ENCODE measurements at places on chromosomes 2 and 18.

GRCh38 chr2:19844750-19845149 is 57.0 kb downstream of the TTC32 start:
- DNase-seq: no peak

DNA sequence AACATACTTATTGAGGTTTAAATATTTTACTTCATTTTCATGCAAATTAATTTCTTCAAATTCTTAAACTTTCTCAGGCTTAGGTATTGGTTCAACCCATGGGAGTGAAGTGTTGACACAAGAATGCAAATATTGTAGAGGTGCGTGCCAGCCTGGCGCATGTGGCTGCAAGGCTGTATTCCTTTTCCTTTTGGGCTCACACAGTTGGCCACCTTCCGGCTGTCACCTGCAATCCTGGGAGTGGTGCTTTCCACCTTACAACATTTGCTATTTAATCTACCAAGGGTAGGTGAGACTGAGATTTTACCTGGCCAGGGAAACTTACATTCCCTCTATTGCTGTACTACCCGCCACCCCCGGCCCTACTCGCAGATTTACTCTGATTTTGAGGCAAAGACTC is 141.1 kb downstream of the DCC start:
- DNase-seq: no peak

GRCh38 chr2:15006667-15007066 is 374.1 kb downstream of the LRATD1 start:
- DNase-seq: no peak

DNA sequence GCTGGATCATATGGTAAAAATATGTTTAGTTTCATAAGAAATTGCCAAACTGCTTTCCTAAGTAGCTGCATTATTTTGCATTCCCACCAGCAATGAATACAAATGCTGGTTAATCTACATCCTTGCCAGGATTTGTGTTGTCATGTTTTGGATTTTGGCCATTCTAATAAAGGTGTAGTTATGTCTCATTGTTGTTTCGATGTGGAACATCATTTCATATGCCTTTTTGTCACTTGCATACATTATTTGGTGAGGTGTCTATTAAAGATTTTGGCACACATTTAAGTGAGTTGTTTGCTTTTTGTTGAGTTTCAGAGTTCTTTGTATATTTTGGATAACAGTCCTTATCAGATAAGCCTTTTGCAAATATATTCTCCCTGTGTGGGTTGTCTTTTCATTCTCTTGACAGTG is 299.2 kb upstream of the TFPI start:
- no peak for DNase-seq

- DNase-seq: peak; percentile 9
These were observed 89.6 kb downstream of the ACAA2 start for GRCh38 chr18:49723648-49724180.

GRCh38 chr2:216632952-216633615 is at the start of gene IGFBP2:
Gene IGFBP2, plus strand, starts transcription at chr2:216633420. Its CDS starts 104 bp downstream, at chr2:216633524.
- DNase-seq: peak; percentile 72

DNA sequence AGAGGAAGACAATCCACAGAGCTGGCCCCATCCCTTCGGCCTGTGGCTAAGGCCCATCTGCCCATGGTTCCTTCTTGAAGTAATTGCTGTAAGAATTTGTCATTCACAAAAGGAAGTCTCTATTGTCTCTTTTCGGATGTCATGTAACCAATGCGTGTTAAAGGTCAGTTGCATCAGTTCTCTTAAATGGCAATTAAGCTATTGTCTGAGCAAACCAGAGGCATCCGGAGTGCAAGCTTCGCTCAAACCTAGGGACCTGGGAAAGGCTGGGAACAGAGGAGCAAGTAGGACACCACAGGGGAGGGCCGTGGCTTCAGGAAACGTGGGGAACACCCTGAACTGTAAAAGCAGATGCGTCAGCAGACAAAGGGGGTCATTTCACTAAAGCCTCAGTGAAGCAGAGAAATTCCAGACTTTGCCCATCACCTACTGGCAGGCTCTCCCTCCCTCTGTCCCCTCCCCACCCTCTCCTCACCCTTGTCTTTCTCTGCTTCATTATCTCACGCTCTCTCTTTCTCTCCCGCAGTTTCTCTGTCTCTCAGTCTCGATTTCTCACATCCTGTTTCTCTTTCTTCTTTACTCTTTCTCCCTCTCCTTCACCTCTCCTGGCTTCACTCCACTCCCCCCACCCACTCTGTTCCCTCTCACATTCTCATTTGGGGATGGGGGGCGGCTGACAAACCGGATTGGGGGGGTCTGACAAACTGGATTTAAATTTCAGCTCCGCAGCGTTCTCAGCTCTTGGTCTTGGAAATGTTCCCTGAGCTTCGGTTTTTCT is 204.6 kb upstream of the TNP1 start:
- DNase-seq: peak; percentile 65

- DNase-seq: no peak
These were observed 107.3 kb upstream of the SLC8A1 start for GRCh38 chr2:40559175-40559574.

DNA sequence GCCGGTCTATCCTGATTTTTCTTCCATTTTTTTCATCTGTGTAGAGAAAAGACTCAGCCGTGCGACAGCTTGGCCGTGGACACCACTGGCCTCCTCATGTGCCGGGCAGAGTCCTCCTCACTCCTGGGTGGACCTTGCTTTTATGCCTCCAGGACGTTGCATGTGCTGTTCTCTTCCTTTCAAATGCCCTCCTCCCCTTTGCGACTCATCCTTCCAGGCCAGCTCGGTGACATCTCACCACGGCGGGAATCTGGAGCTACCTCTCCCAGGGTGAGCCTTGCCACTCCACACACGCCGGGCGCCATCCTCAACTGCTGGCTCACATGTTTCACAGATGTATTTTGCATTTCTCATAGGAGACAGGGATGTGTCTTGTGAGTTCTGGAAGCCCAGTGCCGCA is 198.5 kb upstream of the HDAC4 start:
- no peak for DNase-seq

- no peak for DNase-seq
These were observed 82.1 kb downstream of the ACTR2 start for GRCh38 chr2:65309699-65310098.

- DNase-seq: peak; percentile 77
These were observed 58.8 kb downstream of the C2orf74 start for GRCh38 chr2:61220768-61221167.

DNA sequence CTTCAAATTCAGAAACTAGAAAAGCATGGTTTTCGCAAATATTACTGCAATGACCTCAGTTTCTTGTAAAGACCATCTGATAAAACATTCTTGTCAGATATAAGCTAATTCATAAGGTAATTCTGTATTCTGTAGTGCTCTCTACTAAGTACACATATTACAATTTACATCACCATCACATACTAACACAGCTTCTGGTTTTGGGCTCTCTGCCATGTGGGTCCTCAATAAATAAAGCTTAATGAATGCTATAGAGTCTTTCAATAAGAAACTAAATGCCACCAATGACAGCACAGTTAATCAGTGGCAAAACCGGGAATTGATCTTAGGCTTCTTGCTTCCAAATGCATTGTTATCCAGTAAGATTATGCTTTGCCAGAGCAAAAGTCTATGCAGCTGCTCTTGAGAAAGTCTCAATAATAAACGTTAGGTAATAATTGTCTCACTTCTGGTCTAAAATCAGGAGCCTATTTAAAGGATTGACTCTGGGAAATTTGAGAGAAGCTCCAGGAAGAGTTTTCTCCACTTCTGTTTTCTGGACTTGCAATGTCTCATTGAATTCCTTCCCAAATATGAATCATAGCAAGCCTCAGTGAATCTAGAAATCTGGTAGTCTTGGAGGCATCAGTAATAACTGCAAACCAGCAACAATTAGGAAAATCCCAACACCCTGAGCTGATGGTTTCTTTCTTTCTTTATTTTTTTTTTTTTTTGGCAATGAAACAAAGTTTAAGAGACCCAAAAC is 67.9 kb upstream of the RAPGEF4 start:
- DNase-seq: peak; percentile 44

DNA sequence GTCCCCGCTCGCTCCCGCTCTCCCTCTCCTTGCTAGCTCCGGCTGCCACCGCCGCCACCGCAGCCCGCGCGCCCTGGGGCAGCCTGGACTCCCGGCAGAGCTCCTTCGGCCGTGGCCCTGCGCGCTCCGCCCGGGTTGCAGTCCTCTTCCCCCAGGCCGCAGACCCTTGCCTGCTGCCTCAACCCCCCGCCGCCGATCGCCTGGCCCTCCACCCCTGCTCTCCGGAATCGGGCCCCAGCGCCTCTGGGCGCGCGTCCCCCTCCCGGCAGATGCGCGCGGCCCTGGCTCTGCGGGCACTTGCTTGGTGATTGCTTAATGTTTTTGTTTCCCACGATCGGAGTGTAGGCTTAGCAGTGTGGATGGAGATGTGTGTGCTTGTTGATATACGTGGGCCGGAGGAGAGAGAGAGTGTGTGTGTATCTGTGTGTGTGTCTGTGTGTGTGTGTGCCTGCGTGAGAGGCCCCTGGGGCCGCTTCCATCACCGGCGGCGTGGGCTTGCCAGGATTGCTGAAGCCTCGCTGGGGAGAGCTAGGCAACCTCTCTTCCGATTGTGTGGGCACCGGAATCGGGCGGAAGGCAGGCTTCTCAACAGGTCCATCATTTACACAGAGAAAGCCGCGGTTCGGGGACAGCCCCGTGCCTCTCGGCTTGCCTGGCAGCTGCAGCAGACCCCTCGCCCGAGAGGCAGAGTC is 877 bp downstream of the INHBB start:
- peak; percentile 52 for DNase-seq

- no peak for DNase-seq
These were observed 2.1 kb downstream of the IL1B start for GRCh38 chr2:112834396-112835037.

- no peak for DNase-seq
These were observed 18.7 kb upstream of the DYTN start for GRCh38 chr2:206736935-206737334.

DNA sequence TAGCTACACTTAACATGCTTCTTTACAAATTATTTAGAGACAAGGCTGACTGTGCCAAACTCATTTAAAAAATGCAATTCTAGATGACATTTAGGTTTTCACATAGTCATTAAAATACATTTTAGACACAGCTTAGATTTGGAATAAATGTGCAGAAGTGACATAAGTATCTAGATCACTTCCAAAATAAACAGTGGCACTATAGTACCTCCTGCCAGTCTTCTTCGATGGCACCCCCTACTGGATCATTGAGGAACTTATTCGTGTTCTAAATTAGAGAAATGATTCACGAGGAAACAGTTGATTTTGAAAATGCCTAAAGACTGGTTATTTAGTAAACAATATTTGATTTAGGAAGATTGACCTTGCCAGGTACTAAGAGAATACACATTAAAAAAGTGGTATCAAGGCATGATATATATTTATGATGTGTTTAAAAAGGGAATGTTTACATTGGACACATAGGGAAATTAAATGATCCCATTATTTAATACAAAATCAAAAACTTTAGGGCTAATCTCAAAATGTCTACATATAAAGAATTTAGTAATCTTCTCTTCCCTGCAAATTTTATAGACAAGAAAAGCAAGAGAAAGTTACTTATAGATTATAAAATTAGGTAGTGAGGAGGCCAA is 323.9 kb downstream of the XIRP2 start:
- DNase-seq: peak; percentile 46

DNA sequence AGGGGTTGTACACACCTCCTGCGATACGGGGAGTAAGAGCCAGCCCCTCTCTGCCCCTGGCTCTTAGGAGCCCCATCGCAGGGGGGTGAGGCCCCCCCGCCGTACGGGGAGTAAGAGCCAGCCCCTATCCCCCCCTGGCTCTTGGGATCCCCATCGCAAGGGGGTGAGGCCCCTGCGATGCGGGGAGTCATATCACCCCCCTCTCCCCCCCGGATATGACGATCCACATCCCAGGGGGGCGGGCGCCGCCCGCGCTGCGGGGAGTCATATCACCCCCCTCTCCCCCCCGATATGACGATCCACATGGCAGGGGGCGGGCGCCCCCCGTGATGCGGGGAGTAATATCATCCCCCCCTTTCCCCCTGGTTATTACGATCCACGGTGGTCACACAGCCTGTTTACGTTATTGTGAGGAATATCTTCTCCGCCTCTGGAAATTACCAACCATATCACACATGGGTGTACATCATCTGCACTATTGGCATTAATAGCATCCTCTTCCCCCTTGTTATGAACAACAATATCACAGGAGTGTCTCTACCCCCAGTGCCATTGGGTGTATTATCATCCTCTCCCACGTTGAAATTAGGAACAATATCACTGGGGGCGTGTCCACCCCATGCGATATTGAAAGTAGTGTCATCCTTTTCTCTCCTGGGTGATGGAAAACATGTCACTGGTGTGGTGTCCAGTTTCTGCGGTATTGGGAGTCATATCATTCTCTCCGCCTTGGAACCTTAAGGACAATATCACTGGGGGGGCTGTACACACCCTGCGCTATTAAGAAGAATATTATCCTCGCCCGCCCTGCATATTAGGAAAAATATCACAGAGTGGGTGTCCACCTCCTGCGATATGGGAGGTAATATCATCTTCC is 24.7 kb upstream of the NAGK start:
- DNase-seq: no peak

DNA sequence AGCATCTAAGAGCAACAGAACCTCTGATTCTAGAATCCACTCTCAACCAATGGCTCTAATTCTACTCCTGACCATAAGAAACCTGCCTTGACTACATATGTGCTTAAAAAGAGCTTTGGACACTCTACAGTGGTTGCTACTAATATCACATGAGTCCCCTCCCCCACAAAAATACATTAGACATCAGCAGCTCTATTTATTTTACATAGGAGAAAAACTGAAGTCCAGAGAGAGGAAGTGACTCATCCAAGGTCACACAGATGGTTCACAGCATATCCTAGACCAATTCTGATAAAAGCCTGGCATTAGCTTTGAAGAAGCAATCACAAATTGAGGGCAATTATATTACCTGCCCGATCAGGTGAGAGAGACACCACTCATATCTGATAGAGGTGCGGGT is 49.8 kb downstream of the ALK start:
- DNase-seq: no peak

DNA sequence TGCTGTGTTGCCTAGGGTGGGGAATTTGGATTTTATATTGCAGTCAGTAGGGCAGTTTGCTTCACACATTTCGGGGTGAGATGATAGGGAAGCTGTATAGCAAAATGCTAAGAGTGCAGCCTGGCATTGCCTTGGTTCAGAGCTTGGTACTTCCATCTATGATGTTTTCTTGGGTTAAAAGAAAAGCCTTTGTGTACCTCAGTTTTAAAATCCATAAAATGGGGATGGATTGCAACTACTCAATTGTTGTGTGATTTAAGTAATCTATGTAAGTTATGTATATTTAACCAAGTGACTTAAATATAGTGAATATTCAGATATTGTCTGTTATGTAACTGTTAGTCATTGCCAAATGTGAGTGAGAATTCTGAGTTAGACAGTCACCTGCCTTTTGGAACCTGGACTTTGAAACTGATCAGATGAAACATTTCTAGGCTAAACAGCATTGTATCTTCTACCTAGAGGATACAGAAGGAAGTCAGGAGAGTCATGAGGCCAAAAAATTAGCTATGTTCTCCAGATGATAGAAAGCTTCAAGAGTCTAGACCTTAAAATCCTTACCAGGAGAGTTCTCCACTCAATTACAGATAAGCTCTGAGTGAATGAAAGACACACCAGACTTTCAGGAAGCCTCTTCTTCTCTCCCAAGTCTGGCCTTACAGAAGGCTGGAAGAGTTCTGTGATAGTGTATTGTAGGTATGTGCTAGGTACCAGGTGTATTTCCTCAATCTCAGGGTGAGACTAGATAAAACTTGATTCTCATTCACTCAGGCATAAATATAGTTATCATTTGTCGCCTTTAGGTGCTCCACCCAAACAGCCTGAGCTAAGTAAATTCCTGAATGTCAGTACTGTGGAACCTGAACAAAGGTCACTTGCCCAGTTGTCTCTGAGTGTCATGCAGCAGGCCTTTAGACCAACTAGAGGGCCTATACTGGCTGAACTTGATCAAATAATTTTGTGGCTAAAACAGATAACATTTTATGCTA is 7.5 kb downstream of the RIOK3 start:
- DNase-seq: no peak
